ENCODE measurements at places on chromosomes 13 and 19. TPM values are rescaled to one million over a fixed set of nuclear protein-coding genes. Genes with fewer than 3 reads are reported as not detected.
A peak's percentile ranks its signal among the peaks of the same experiment; 100 is the strongest.

TMEM38A gene
- total RNA-seq: 10.6 TPM

DNA sequence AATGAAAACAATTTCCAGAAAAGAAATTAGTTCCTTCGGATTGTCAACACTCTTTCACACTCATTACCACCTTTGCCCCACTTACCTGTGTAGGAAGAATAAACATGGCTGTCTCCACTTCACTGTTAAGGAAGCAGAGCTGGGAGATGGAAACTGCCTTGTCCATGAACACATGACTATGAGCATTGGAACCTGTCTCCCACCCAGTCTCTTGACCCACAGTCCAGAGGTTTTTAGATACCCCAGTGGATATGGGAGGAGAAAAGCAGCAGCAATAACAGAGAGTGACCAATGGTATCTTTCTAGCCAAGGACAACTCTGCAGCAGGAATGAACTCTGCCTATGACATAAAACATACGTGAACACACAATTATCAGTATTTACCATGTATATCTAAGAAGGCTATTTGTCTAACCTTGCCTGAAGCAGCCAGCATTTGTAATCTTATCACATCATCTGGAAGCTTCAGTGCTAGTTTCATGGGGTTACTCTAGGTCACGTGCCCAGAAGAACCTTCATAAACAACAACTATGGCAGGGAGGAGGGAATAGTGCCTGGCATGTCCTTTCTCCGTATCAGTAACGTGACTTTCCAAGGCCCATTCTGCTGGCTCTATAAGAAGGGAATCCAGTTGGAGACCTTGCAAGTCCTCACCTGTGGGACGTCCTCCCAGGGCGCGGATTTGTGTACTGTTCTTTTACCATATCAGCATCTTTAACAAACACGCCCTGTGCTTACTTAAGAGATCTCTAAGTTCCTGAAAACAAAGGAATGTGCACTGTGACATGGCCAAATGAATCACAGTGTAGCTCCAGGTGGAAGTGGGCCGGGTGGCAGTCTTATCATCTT lies 221.8 kb upstream of the UBL3 start:
- DNase-seq: peak; percentile 86

DNA sequence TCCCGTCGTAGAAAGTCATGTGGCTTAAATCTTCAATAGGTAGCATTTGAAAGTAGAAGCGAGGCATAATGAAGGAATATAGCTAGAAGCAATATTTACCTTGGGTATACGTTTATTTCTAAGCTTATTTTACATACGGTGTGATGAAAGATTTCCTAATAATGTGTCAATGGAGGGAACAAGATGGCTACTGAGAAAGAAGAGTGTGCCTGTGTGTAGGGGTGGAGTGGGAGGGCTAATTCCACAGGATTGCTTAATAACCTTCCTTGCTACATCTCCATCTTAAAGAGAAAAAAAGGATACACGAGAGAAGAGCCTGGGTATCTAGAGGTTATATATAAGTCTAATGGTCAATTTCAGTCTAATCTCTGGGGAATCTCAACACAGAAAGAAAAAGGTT lies 2.0 kb downstream of the SPART start:
- DNase-seq: peak; percentile 50

GRCh38 chr13:109196948-109197347 lies 567.5 kb downstream of the MYO16 start:
- DNase-seq: no peak

ZNF540 gene
- 0.76 TPM for total RNA-seq

Measured in hepatocyte (in vitro differentiated cells).